ENCODE measurements at places on chromosomes 12 and 14. TPM values are rescaled to one million over a fixed set of nuclear protein-coding genes. Genes with fewer than 3 reads are reported as not detected.

The OTUB2 gene
- total RNA-seq, result not detected

The SOAT2 gene
- not detected for total RNA-seq

The RERGL gene
- total RNA-seq, result 1.4 TPM

The CEP128 gene
- total RNA-seq, result 4.1 TPM

The HOXC5 gene
- total RNA-seq, result not detected

The SYT10 gene
- not detected for total RNA-seq

DNA sequence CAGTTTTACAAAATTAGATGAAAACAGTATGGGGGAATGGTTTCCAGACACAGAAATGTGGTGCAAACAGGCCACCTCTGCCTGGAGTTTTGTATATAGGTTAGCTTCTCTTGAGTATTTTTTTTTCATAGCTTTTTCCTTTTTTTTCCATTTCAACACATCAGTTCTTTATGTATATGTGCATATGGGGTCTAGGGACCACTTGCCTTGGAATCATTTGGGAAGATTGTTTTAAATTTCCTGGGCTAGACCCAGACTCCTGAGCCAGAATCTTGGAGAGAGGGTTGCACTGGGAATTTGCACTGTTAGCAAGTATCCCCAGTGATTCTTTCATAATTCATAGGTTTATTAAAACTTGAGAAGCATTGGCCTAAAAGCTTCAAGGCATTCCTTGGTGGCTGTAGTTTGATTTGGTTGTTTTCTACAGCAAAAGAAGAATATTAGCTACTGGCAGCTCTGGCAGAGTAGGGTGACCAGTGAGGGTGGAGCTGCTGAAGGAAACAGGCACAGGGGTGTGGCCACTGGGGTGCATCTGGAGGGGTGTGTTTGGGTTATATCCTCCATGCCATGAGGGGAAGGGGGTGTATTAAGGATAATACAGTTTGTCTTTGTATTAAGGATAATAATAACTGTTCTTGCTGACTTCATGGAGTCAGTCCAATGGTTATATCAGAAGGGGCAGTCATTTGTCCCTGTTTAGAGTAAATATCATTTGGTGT is 22.8 kb downstream of the PPP1R36 start:
- DNase-seq, result no peak

DNA sequence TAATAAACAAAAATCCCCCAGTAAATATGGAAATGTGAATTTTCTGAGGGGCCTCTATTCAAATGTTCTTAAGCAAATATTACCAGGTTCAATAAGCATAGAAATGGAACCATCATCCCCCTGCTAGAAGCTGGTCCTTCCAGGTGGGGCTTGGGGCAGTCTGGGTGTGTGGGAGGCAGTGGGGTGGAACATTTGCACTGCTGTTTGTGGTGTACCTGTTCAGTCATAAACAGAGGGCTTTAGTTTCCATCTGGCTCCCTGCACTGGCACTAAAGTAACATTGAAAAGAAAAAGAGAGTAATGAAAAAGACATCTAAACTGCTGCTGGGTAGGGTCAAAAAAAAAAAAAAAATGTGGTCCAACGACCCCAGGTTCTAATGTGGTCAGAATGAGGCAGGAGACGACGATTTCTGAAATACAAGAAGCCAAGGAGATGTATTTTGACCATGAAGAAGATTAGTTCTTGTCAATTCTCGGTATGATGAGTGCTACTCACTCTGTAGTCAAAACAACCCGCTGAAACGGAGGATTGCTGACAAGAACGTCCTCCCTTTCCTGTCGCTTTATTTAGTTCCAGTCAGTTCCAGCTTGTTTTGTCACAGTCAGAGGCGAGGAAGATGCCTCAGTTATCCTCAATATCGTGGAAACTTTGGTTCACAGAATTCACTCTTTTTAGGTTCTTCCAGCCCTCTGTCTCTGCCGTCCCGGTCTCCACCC is 44.2 kb upstream of the MANSC4 start:
- DNase-seq, result no peak

DNA sequence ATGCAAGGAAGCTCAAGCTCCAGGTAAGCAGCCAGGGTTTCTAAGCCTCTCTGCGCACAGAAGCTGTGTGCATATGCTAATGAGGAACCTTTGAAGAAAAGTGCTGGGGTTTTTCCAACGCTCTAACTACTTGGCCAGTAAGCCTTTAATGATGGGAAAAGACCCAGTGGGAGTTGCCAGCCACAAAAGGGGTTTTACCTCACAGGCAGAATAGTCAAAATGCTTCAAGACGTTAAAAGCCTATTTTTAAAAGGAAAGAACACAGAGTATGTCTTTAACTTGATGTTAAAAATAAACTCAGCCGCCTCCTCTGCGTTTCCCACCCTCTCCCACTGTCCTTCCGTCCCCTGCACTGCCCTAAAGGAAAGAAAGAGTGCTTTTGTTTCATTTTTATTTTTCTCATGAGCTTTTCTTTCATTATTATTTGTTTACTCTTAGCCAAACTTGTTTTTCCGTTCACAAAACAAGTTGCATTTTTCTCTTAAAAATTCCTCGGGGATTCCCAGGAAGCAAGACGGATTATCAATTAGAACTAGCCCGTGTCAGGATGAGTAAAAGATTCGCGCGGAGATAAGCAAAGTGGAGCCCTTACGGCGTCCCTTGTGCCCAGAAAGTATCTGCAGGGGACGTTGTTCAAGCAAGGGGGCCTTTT is 209.8 kb upstream of the NUDT4 start:
- DNase-seq, result no peak

- DNase-seq, result no peak
Observed at GRCh38 chr14:36604757-36605505, 22.5 kb upstream of the NKX2-8 start.

- no peak for DNase-seq
Observed at GRCh38 chr12:99767809-99768208, 120.3 kb downstream of the GARIN6 start.

GRCh38 chr12:77923882-77924281 is 93.2 kb downstream of the NAV3 start:
- DNase-seq, result no peak

DNA sequence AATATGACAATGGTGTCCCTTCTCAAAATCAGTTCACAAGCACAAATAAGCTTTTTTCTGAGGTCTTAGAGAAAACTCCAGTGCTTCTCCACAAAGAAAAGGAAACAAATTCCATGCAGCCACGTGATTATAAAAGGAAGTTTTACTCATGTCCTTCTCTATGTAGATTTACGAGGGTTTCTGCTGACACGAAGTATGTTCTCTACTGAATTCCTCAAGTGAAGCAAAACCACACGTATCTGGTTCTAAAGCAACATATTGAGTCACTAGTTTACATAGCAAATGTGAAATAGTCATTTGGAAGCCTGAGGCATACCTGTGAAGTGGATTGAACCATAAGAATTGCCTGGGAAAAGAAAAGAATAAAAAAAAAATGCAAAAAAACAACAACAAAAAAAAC is 31.9 kb downstream of the BMP4 start:
- DNase-seq, result no peak

DNA sequence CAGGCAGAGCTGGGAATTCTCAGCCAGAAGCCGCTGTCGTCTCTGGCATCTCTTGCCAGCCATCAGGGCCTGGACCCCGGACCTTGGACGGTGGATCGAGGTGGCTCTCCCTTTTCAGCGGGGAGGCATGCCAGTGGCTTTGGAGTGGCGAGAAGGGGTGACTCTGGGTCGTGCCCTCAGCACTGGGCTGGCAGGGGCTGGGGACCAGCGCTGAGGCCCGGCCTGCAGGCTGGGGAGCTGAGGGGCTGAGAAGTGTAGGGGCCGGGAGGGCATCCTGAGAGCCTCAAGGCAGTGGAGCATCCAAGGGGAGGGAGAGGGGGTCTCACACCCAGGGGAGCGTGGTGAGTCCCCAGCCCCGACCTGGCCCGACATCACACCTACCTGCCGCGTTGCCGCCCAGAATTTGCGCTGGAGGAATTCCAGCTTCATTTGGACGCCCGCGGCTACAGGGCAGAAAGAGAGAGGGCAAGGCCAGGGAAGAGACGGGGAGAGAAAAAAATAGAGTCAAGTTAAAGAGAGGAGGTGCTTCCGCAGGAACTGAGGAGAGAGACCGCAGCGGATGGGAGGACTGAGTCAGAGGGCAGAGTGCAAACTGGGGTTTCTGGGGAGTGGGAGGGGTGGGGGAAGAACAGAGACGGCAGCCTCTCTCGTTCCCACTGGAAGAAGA is 9.0 kb upstream of the LRTM2 start:
- no peak for DNase-seq

DNA sequence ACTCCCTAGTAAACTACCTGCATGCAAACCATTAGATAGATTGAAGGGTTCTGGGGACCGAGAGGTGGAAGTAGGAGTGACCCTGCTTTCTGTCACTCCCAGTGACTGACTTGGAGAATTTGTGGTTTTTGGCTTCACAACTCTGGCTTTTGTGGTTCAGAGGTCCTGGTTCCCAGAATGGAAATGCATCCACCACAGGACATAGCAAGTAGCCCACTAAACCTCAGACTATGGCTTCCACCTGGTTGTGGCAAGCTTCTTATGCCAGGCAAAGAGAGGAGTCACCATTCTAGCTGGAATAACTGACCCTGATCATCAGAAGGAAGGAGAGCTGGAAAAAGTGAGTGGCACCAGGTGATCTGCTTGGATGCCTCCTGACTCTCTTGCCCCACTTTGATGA is 162.4 kb upstream of the TMEM260 start:
- DNase-seq, result no peak

- peak; percentile 27 for DNase-seq
Observed at GRCh38 chr14:45332360-45332988, 79.5 kb upstream of the MIS18BP1 start.

DNA sequence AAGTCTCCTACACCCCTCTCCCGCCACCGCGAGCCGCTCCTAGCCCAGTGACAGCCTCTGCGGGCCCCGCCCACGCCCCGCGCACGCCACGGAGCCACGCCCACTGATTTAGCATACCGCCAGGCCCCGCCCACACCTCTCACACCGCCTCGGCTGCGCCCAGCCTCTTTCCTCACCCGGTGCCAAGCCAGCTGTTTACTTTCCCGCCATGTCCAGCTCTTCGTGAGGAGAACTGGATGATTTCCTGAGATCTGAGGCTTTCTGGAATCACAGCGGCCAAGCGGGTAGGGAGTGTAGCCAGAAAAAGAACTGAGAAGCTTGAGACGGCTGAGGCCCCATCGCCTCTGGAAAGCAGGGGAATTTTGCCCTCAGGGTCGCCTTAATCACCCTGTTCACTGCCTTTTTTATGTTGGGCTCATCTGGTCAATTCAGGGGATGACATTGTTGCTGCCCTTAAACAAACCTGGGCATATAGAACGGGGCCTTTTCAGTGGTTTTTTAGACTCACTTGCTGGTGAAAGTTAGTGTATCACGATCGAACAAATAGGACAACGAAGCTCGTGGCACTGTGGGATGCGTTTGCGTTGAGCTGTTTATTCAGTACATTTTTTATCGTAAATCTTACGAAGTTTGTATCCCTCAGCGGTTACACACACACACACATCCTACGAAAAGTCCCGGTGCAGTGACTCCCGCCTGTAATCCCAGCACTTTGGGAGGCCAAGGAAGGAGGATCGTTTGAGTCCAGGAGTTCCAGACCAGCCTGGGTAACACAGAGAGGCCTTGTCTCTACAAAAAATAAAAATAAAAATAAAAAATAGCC is at the start of gene RNF212B:
Gene RNF212B, plus strand, starts transcription at position 165 of the 823 bp plus-strand sequence. CDS start 2,410 bp downstream, outside the sequence.
- peak; percentile 91 for DNase-seq

GRCh38 chr14:103512701-103513611 is 9.7 kb downstream of the CKB start:
- DNase-seq, result no peak

GRCh38 chr14:88166616-88167015 is 156.5 kb downstream of the KCNK10 start:
- DNase-seq, result no peak

- no peak for DNase-seq
Observed at GRCh38 chr12:17108877-17109541, 503.0 kb upstream of the LMO3 start.

DNA sequence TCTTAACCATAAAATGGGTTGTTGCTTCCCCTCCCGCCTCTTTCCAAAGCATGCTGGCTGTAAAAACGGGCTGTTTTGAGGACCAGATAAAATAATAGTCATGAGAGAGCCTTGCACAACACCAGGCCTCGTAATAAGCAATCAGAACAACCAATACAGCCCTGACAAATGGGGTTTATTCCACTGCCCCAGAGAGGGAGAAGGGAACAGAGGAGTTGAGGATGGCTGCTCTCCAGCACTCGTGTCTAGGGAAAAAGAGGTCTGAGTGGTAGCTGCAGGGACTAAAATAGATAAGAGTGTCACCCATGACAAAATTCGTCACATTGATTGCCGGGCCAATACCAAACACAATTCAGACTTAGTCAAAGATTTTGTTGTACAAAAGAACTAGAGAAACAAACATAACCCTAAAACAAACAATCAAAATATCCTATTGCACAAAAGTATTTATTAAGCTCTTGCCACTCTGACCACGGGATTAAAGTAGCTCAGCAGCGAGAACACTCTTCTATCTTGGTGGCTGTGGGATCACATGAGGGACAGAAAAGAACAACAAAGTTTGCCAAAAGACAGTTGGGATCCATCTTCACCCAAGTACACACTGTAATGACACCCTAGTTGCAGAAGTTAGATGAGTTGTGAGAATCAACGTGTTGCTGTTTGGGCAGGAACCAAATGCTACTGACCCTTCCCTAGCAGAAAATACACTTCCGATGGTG is 188.0 kb downstream of the FOXN3 start:
- peak; percentile 49 for DNase-seq

GRCh38 chr14:60204843-60205774 is 39.9 kb upstream of the DHRS7 start:
- no peak for DNase-seq

DNA sequence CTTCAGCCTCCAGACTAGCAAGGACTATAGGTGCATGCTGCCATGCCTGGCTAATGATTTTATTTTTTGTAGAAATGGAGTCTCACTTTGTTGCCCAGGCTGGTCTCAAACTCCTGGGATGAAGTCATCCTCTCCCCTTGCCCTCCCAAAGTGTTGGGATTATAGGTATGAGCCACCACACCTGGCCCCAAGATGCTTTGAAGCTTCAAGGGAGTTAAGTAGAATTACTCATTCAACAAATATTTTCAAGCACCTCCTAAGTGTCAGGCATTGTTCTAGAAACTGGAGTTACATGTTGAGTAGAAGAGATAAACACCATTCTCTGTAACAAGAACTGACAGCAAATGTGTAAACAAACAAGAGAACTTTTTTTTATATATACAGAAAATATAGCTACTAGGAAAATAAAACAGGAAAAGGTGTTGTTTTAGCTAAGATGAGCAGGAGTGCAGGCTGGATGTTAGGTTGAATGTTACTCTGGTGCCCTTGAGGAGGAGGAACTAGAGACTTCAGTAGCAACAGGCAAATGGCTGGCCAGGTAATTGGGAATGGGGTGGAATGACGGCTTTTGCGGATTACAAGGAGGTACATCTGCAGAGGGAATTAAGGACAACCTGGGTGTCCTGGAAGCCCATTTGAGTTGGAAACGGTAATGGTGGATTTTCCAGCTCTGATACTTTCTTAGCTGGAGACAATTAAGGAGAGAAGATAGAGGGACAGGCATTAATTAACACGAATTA is 32.0 kb upstream of the CFAP54 start:
- DNase-seq, result no peak

Data from heart right ventricle (tissue), 16 donors.